ENCODE measurements at places on chromosomes 16 and 17.

GRCh38 chr17:75271233-75271954, 363 bp upstream of the MIF4GD start:
- DNase-seq: peak; percentile 74

DNA sequence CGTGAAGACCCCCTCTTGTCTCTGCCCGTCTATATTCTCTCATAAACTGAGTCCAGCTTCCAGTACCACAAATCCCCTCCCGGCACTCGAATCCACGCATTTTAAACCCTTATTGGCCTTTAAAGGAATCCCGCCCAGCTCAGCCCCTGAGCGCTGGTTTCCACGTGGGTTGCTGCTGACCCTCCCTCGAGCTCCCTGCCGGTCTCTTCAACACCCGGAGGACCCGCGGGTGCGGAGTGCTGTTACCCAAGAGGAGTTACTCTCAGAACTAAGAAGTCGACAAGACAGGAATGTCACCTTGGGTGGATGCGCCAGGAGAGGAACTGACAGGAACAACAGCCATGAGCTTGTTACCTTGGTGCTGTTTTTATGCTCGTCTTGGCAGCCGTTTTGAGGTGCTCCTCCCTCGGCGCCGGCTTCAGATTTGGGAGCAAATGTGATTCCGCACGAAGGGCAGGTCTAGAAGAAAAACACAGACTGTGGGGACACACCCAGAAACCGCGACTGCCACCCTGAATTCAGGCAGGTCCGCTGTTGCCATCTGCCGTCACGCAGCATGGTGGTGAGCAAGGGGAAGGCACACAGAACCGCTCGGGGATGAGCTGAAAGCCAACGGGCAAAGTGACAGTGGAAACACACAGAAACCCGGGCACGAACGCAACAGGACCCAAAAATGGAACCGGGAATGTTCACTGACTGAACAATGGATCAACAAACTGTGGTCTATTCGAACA, 112.7 kb upstream of the CREBBP start:
- DNase-seq: no peak

- DNase-seq: no peak
Measured at GRCh38 chr17:8087075-8087951, at the start of gene ALOX12B. Gene ALOX12B, minus strand, starts transcription at chr17:8087716. Its CDS starts 274 bp downstream, at chr17:8087442.

GRCh38 chr17:79803997-79804855, 7.3 kb upstream of the CBX8 start:
- DNase-seq: no peak

DNA sequence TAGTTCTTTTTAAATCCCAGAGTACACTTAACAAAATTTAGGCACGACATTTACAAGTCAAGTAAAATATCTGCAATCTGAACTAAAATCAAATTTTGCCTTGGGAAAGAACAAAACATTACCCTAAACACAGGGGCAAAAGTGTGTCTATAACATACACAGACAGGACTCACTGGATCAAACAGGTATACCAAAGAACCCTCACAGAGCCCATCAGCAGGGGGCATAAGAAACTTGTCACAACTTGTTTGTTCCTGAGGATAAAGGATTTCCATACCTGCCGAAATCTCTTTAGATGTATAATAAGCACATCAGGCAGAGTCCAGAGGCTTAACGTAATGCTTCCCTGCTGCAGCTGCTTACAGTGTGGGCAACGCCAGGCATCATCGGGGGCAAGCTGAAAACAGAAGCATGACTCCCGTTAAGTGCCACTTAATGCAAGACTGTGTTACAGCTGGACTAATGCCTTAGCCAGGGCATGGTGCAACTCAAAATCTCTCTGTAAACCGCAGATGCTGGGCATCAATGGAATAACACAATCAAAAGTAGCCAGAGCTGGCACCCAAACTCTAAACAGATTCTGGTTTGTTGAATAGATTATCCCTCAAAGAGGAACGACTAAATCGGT, 67.0 kb downstream of the USP31 start:
- DNase-seq: no peak

DNA sequence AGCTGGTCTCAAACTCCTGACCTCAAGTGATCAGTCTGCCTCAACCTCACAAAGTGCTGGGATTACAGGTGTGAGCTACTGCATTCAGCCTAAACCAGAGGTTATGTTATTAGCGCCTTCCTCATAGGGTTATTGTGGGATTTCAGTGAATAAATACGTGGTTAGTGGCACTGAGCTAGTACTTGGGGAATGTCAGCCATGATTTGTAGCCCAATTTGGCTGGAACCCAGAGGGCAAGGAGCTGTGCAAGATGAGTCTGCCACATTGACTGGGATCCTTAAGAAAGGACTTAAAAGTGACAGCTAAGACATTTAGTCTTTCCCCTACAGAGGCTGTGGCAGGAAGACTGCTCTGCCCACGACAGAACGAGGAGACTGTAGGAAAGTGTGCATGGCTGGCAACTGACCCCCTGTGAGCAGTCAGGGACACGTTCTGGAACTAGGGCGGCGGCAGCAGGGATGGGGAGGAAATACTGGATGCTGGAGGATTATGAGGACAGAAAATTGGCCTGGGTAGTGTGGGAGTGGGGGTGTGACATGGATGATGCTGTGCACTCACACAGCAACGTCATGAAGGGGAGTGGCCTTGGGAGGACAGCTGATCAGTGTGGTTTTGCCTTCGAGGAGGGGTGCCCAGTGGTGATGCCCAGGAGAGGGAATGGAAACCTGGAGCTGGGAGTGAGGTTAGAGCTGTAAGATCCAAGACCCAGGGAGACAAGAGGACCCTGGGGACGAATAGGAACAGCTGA, 14.6 kb downstream of the ATP5PD start:
- DNase-seq: peak; percentile 66

- no peak for DNase-seq
Measured at GRCh38 chr17:65572581-65573281, 11.3 kb upstream of the AXIN2 start.

All from T-helper 1 cell (primary cell).